Esophagus mucosa (tissue), 1 donor: ENCODE measurements at places on chromosomes 5 and 9.
A peak's percentile ranks its signal among the peaks of the same experiment; 100 is the strongest.

GRCh38 chr5:111398013-111398412 is 114.3 kb downstream of the STARD4 start:
- ATAC-seq = no peak

DNA sequence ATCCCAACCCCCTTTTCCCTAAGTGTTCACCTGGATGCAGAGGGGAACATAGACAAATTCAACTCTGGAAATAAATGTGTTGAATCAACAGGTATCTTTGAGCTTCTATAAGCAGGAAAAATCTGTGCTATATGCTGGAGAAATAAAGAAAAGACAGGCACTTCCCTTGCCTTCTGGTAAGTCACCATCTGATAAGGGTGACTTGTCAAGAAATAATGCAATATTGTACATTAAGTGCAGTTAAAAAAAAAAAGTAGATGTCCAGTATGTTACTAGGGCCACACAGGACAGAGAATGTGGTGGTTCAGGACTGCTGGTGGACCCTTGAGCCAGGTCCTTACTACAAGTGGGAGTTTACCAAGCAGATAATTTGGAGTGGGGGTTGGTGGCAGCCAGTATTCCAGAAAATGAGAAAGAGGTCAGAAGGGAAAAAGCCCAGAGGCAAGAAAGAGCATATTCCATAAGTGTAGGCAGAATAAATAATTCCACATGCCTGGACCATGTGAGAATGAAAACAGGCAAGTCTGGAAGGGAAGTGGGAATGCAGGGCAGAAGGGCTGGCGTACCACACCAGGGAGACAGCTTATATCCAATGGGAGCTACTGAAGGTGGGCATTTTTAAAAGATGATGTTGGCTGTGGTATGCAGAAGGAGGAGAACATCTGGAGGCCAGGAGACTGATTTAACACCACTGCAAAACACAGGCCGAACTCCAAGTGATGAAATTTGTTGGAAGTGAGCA is 209.9 kb downstream of the SEMA5A start:
- ATAC-seq = no peak

GRCh38 chr5:137935694-137936093 is 46.4 kb downstream of the PKD2L2 start:
- ATAC-seq = no peak

- peak; percentile 77 for ATAC-seq
These were observed 423.6 kb downstream of the IRX1 start for GRCh38 chr5:4019009-4019769.

- ATAC-seq = peak; percentile 86
These were observed 78.5 kb upstream of the LRRTM2 start for GRCh38 chr5:138953387-138954256.

- ATAC-seq = peak; percentile 48
These were observed 51.3 kb upstream of the PRLR start for GRCh38 chr5:35281613-35282012.

DNA sequence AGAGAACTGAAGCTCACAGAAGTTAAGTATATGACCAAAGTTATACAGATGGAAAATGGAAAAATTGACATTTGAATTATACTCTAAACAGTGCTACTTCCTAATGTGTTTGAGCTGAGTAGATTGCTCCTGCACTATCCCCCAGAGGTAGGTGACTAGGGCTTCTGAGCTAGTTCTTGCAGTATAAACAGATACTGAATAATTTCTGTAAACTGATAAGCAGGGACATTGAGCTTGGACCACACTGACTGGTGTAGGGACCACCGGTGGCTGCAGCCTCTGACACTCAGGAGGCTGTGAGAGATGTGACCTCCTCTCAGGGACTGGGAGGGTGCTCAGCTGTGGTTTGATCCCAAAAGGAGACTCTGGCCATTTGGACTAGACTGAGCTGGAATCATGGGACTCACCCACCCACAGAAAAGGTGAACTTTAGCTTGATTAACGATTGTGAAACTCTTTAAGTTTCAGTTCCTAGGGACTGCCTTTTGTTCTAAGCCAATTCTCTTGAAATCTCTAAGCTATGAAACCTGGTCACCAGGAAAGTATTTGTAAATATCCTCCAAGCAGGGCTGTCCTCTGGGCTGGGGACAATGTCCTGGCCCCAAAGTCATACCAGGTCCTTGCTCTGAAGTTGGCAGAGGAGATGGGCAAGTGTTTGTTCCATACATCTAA is 291.5 kb downstream of the SEC61B start:
- ATAC-seq = no peak

GRCh38 chr5:115831163-115831768 is 10.1 kb downstream of the ATG12 start:
- ATAC-seq = peak; percentile 50

GRCh38 chr9:123957731-123958130 is 27.8 kb upstream of the DENND1A start:
- no peak for ATAC-seq

- ATAC-seq = no peak
These were observed 71.5 kb upstream of the ERBIN start for GRCh38 chr5:65854925-65855324.

GRCh38 chr5:16628376-16628775 is 11.6 kb upstream of the RETREG1 start:
- no peak for ATAC-seq

GRCh38 chr5:16906255-16906654 is 29.8 kb downstream of the MYO10 start:
- no peak for ATAC-seq

GRCh38 chr9:37033682-37034304 is at the start of gene PAX5:
PAX5 (minus strand) TSS chr9:37034268; CDS start chr9:37034031, 237 bp downstream.
- ATAC-seq = no peak

GRCh38 chr5:149129181-149129580 is 12.1 kb upstream of the ABLIM3 start:
- ATAC-seq = no peak

GRCh38 chr5:51347704-51348103 is 35.5 kb upstream of the ISL1 start:
- ATAC-seq = no peak

DNA sequence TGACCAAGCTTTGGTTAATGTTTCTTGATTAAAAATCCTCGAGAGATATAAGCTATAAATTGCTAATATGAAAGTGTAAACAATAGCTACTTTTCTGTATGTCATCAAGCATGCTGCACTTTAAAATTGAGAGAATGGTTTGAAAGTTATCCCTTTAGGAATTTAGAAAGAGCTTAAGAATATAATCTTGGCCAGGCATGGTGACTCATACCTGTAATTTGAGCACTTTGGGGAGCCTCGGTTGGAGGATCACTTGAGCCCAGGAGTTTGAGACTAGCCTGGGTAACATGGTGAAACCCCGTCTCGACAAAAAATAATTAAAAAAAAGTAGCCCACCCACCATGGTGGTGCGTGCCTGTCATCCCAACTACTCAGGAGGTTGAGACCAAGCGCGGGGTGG is 12.2 kb upstream of the MROH2B start:
- ATAC-seq = no peak

- ATAC-seq = no peak
These were observed 89.8 kb downstream of the PTTG1 start for GRCh38 chr5:160511280-160511929.

DNA sequence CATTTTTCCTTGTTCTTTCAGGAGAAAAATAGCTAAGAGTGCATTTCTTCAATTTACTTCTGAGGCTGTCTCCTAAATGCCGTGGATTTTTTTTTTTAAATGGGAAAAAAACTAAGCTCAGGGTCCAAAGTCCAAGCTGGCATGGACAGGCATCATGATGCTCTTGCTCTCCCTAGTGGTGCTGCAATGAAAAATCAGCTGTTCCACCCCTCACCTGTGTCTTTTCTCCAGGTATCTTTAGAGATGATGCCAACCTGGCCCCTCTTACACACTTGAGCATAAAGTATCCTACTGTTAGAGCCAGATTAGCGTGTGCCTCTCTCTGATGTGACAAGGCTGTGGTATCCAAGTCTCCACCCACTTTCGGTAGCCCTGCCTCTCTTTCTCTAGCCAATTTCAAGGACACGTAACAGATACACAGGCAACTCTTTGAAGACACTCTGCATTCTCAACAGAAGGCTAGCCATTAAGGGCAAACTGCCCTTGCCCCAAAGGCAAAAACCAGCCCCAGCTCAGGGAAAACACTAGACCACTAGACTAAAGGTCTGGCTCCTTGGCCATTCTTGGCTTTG is 208.8 kb downstream of the SAXO1 start:
- peak; percentile 33 for ATAC-seq

DNA sequence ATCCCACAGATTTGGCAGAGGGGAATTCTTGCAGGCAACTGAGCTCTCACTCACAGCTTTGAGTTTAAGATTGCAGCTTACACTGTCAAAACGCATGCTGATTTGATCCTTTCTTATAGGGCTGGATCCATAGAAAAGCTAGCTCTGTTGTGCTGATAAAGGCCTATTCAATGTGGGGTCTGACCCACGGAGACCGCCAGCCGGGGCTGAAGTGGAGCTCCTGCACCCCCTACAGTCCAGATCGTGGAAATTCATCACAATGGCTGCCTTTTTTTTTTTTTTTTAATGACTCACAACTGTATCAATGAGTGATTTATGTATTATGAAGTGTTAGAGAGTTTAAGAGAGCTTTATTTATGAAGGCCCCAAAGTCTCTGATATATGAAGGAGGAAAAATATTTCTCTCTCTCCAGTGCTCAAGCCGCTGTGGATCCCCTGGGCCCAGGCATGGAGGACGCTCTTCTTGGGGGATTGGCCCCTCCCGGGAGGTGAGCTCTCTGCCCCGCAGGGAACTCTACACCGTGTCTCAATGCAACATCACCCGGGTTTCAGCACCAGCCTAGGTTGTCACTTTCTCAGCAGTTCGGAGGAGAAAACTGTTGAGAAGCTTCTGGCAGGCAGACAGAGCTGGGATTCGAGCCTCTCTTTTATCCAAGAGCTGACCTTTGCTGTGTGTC is 700.2 kb downstream of the IRX1 start:
- ATAC-seq = no peak

GRCh38 chr5:166595274-166595951 is 1696.0 kb upstream of the WWC1 start:
- no peak for ATAC-seq

DNA sequence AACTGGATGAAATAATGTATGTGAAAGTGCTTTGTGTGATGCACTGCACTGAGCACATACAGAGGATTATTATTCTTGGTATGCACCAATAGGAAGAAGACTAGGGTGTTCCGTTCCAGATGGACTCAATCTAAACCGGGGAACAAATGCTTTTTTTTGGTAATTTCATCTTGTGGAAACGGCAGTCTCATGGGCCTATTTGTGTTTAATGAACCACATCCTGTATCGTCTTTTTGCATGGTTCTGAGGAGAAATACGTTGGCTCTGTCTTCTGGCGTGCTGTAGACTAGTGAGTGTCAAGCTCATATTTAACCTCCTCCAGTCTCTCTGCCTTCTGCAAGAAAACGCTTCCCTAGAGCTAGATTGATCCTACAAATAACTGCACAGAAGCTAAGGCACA is 30.0 kb downstream of the TRIM32 start:
- no peak for ATAC-seq

GRCh38 chr5:175226506-175226905 is 217.5 kb downstream of the DRD1 start:
- no peak for ATAC-seq

DNA sequence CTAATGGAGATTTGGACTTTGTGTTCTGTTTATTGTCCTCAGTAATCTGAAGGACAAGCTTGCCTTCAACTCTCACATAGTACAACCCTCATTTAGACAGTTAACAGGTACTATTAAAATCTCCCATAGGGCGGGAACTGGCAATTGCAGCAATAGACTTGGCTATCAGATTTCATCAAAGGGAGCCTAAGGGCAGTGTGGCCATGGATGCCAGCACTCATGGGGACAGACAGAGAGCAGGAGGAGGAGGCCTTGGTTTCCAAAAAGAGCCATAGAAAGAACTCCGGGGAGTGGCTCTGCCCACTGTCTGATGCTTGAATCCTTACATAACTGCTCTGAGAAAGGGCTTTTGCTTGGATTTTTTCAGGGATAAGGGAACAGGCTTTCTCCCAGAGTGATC is 6.8 kb downstream of the SLC36A1 start:
- no peak for ATAC-seq

- ATAC-seq = no peak
These were observed 71.2 kb downstream of the TENT4A start for GRCh38 chr5:6784481-6784880.

DNA sequence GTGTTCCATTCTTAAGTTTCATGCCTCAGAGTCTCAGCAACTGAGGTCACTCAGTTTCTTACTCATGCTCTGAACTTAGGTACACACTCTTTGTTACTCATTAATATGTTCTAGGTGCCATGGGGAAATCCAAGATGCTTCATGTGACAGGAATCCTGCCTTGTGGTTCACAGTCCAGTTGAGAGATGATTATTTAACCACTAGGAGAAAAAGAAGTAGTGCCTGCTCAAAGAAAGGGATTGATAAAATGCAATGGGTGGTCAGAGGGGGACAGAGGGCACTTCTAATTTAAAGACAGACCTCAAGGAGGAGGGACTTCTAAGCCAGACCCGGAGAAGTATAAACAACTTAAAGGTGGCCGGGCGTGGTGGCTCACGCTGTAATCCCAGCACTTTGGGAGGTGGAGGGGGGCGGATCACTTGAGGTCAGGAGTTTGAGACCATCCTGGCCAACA is 69.0 kb downstream of the UGCG start:
- peak; percentile 82 for ATAC-seq

GRCh38 chr5:140240987-140241706 is 61.8 kb downstream of the PFDN1 start:
- peak; percentile 57 for ATAC-seq

DNA sequence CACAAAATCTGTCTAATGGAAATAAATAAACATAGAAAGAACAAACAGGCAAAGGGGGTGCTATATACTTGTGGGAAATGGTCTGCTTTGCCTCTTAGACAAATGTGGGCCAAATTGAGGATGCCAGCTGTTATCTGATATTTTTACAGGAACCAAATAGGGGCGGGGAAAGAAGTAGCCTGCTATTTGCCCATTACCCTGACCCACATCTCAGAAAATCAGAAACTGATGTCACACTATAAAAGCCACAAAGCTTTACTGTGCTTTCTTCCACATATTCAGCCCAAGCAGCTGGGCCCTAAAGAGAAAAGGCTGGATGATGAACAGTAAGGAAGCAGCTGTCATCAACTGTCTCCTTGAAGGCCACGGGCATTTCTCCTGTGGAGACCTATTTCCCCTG is 97.3 kb downstream of the ELAVL2 start:
- no peak for ATAC-seq

- no peak for ATAC-seq
These were observed 215.6 kb downstream of the SYK start for GRCh38 chr9:91017245-91017644.

GRCh38 chr5:135458921-135459331 is 6.8 kb upstream of the TIFAB start:
- no peak for ATAC-seq

- ATAC-seq = no peak
These were observed 276.6 kb downstream of the ICE1 start for GRCh38 chr5:5699062-5699461.

GRCh38 chr9:129320575-129321285 is 142.7 kb upstream of the IER5L start:
- peak; percentile 43 for ATAC-seq

- peak; percentile 47 for ATAC-seq
These were observed 421 bp downstream of the RUSC2 start for GRCh38 chr9:35490155-35490909.

- no peak for ATAC-seq
These were observed 106.6 kb upstream of the PJA2 start for GRCh38 chr5:109516390-109516789.
